ENCODE measurements at places on chromosomes 5 and 9.

DNA sequence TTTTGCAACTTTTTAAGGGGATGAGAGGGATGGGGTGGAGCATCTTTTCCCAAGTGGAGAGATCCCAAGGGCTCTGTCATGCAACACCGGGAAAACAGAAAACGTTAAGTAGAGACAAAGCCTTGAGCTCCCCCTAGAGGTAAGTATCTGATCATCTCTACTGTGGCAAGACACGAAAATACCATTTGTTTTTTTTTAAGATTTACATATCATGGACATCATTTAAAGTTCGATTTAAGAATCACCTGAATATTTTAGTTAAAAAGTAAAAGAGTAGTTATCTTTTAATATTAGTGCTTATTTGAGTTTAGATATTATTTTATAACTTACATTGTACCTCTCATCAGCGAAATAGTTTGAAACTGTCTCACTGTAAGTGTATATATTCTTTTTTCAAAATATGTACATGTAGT, 200.4 kb downstream of the LRRC70 start:
- DNase-seq: peak; percentile 57

DNA sequence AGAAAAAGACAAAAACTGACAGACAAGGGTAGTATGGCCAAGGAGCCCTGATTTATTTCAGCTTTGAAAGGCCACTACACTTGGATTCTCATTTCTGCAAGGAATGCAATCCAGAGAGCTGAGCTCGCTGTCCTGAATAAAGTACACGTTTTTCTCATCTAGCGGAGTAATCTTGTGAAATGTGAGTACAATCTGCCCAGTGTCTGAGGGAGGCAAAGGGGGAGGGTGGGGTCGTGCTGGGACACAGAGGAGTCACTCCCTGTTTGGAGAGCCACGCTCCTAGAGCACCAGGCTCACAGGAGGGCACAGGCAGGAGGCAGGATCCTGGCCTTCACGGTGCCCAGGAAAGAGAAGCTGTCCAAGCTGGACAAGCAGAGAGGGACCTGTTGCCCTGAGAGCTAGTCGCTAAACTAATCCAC, 51.0 kb upstream of the IFNK start:
- no peak for DNase-seq

DNA sequence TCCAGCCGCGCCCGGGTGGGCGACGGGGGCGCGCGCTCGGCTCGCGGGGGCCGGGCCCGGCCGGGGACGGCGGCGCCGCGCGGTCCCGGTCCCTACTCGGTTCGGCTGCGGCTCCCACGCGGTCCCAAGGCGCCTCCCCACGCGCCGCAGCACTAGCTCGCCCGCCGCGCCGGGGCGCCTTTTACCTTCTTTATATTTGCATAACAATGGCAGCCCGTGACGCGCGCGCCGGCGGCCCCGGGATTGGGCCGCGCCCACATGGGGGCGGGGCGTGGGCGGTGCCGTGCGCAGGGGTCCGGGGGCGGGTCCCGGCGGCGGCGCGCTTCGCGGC, at the start of gene NRARP:
Gene NRARP, minus strand, starts transcription at position 154 of the 331 bp plus-strand sequence. CDS start 343 bp downstream, outside the sequence.
- DNase-seq: no peak

GRCh38 chr5:129803403-129803802, 55.5 kb downstream of the MINAR2 start:
- no peak for DNase-seq

GRCh38 chr9:129202613-129203555, 24.8 kb upstream of the IER5L start:
- DNase-seq: no peak

DNA sequence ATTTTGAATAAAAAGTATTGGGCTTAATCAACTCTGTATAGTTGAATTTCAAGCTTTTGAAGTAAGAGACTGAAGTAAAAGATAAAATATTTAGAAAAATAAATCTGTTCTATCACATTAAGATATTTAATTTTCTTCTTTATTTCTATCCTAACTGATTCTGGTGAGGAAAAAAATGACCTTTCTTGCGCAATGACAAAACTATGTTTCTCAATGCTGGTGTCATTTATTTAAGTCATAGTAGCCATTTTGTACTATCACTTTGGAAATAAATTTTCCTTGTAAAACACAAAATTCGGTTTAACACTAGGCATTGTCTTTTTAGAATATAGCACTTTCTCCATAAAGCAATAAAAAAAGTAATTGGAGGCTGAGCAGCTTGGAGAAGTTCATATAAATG, 728.0 kb downstream of the CDH9 start:
- DNase-seq: no peak

GRCh38 chr5:90484540-90484939, 9.9 kb downstream of the POLR3G start:
- no peak for DNase-seq

GRCh38 chr5:5969942-5970483, 408.3 kb downstream of the MED10 start:
- no peak for DNase-seq

- no peak for DNase-seq
Measured at GRCh38 chr9:89749500-89750116, 144.8 kb downstream of the GADD45G start.

GRCh38 chr9:4356306-4356705, 56.4 kb upstream of the GLIS3 start:
- DNase-seq: no peak

GRCh38 chr5:6583049-6583880, 49.6 kb downstream of the NSUN2 start:
- DNase-seq: no peak

- DNase-seq: no peak
Measured at GRCh38 chr5:133928587-133929393, 39.6 kb downstream of the C5orf15 start.

DNA sequence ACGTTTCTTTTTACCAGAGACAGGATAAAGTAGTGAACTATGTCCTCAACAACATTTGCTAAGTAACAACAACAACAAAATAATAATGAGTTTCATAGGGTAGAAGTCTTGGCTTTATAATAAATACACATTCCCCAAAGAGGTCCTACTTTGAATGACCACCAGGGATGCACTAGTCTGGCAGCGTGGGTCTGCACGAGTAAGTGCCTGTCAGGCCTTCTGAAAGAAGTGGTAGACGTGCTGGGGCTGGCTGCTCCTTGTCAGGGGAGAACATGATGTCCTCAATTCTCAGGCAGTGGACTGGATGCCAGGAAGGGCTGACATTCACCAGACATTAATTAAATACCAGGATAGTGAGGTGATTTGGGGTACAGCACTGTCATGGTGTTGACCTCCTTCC, 331.1 kb downstream of the TMEM38B start:
- no peak for DNase-seq

DNA sequence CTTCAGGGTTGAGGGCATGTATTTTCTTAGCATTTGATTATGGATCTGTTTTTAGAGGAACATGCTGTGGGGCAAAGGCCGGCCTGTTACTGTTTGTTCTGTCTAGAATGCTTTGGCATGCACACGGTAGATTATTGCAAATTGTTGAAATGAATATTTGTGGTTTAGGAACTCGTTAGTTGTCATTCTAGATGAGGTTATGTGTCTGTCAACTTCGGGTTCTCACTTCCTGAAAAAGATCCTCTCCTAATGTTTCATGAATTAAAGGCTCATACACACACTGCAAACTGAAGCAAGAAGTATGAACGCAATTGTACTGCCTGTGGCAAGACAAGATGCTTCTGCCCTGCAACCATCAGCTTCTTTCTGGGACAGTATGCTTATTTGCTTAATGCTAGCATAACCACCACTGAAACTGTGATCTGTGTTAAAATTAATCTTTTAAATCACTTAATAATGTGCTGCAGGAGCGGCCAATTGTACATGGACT, 99.6 kb downstream of the BASP1 start:
- DNase-seq: no peak

- no peak for DNase-seq
Measured at GRCh38 chr5:160837749-160838593, 14.0 kb downstream of the ATP10B start.

- no peak for DNase-seq
Measured at GRCh38 chr5:37015795-37016666, 139.5 kb downstream of the NIPBL start.

DNA sequence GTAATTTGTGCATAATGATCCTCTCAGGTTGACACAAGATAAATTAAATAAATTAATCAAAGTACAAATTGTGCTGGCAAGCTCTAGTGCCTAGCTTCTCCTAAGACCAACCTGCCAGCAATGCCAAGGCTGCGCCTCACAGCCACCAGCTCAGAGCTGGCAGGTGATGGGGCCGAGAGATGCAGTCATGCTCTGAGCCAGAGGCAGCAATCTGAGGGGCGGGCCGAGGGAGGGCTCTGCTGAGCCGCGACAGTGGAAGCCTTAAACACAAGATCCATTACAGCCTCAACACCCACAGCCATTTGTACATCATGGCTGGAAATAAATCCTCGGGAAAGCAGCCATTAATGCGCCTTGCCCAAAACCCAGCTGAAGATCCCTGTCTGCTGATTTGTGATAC, 20.3 kb downstream of the MED27 start:
- DNase-seq: no peak

GRCh38 chr9:84003246-84003645, 22.6 kb downstream of the RMI1 start:
- no peak for DNase-seq

- no peak for DNase-seq
Measured at GRCh38 chr9:86975036-86975435, 27.7 kb upstream of the GAS1 start.

GRCh38 chr9:133864011-133864410, 125.9 kb upstream of the SARDH start:
- DNase-seq: no peak

DNA sequence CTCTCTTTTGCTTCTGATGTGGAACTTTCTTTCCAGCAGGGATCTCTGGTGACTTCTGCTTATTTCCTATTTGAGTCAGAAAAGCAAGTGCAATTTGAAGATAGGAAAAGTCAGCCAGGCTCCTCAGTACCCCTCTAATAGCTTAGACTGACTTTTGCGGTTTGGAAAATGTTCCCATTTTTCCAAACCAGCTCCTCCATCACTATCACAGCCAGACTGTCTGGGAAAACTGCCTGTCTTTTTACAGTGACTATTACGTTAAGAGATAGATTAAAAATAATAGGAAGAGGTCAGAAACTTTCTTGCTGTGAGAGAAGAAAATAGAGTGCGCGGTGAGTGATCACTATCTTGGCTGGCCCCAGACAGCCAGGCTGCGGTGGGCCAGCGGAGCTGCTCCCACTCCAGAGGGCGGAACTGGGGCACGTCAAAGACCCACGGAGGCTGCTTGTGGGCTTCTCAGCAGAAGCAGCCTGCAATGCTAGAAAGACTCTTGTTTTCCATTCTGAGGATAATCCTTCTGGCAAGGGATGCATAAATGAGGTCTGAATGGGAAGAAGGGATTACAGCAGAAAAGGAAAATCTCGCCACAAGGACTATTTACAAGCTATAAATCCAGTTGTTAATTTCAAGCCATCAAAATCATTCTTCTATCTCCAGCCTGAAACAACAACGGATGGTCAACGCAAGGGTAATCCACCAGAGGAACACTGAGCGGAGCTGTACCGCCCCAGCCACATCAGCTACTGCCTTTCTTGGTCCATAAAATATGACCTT, 151.0 kb upstream of the MSX2 start:
- no peak for DNase-seq

- DNase-seq: no peak
Measured at GRCh38 chr5:95842854-95843544, 20.5 kb upstream of the GLRX start.

- no peak for DNase-seq
Measured at GRCh38 chr9:77486968-77487367, 161.2 kb downstream of the GNA14 start.

- no peak for DNase-seq
Measured at GRCh38 chr9:23789529-23790254, 36.3 kb downstream of the ELAVL2 start.

GRCh38 chr5:9712506-9712905, 82.4 kb upstream of the TAS2R1 start:
- DNase-seq: no peak

GRCh38 chr9:76725011-76725546, 39.2 kb upstream of the PCA3 start:
- DNase-seq: no peak

DNA sequence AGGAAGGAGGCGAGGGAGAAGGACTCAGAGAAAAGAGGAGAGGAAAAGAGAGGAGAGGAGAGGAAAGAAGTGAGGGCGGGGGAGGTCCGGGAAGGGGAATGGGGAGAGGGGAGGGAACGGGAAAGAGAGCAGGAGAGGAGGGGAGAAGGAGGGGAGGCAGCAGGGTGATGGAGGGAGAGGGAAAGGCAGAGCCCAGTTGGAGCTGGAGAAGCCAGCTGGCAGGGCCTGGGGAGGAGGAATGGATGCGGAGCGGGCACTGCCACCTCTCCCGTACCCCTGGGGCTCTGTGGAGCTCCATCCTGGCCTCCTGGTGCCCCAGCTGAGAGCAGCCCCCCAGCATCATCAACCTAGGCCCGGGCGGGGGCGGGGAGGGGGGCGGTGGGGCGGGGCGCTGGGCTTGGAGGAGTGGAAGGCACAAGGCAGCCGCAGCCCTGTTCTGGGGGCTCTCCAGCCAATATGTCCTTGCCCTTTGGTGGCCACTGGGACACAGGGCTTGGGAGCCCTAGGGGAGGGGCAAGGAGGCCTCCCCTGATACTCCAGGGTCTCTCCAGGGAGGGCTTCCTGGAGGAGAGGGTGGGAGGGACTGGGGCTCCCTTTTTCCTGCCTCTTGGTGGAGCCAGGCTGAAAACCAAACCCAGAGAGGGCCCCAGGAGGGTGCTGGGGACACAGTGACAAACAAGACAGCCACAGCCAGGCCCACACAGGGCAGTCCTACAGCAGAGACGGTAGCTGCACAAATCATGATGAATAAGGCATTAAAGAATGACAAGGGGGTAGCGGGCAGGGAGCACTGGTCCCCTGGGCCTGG, 123.7 kb downstream of the C9orf50 start:
- DNase-seq: no peak

DNA sequence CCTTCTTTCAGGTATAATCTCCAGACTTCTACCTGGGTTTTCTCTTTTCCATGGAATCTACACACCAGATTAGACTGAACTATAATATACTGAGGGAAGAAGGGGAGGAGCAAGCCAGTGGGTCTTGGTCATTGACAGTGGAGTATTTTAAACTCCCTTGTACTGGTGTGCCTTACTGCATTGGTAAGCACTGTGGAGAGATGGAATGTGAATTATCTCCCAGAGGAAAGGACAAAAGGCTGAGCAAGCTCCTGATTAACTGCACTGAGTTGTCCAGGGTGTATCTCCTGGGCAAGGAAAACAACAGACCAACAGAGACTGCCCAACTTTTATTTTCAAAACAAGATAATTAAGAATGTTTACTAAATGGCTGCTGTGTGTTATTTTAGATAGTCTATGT, 29.8 kb upstream of the SLCO6A1 start:
- DNase-seq: no peak
